ENCODE measurements at places on chromosomes 2 and 18. TPM values are rescaled to one million over a fixed set of nuclear protein-coding genes. Genes with fewer than 3 reads are reported as not detected.

The NDUFB3 gene
- total RNA-seq = 313 TPM

The PCARE gene
- 0.20 TPM for total RNA-seq

The RPL37A gene
- 2,212 TPM for total RNA-seq

GRCh38 chr2:222878301-222878876 lies 17.6 kb downstream of the ACSL3 start:
- DNase-seq = no peak

GRCh38 chr2:9623151-9623550 lies 7.6 kb downstream of the YWHAQ start:
- DNase-seq = no peak

DNA sequence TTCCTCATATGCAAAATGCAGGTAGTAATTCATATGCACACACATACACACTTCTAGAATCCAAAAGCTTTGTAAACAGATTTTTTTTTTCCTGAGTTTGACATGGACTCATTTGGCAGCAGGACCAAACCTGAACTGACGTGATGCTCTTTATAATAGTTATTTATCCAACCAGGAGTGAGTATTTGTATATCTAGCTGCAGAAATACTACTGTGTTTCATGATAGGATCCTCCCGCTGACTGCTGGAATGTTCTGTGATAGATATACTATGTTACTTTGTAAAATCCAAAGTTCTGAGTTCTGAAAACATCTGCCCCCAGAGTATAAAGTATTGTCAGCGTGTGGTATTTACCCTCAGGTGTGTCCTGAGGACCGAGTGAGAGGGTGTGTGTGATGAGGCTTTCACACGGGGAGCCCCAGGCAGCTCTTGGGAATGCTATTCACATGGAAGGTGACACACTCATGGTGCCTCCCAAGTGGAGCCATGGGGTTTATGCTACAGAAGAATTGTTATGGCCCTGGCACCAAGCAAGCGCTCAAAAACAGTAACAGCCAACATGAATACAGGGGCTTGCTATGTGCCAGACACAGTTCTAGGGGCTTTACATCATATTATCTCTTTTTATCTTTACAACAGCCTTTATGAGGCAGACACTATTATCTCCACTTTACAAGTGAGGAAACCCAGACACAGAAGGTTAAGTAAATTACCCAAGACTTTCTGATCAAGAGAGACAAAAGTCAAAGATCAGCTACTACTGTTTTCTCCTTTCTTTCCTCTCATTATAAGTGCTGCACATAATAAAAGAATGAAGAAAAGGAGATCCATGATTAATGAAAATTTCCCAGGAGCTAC lies 16.7 kb upstream of the TXNDC2 start:
- no peak for DNase-seq

- DNase-seq = no peak
Observed at GRCh38 chr2:236676136-236676873, 106.7 kb downstream of the ACKR3 start.

DNA sequence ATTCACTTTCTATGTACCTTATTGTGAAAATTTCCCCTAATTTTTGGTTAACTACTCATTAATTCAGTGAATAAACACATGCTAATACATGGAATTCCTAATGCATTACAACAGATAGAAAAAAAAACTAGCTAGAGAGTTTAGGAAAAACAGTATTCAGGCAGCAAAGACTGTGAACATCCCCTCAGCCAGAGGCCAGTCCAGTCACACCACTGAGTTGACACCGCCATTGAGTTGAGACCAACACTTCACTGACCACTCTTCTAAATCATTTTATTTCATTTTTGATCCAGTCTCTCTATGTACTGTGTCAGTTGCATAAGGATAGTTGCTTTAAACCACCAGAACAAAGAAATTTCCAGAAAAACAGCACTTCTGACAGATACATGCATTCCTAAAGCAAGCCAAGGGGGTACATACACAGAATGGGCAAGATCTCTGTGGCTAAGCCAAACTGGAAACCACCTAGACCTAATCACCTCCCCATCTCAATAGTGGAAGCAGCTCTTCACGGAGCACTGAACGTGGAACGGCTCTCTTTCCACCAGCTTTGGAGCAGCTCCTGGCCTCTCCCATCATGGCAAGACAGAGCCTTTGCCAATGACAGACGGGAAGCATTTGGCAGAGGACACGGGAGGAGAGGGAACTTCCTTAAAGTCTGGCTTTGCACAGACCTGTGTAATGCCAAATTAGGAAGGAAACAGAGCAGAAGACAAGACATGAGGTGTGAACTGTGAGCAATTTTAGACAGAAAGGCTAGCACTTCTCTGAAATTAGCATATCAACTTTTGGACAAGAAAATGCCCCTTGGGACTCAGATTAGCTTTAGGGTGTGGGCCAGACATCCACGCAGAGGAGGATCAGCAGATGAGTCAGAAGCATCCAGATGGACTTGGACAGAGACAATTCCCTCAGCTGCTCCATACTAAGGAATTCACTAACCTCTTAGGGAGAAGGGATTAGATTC lies 36.4 kb downstream of the CACNB4 start:
- DNase-seq = no peak

Data from heart right ventricle (tissue), 16 donors.